Subcutaneous preadipocyte (primary cell): ENCODE measurements at places on chromosomes 5 and 9. TPM values are rescaled to one million over a fixed set of nuclear protein-coding genes. Genes with fewer than 3 reads are reported as not detected.

The C9orf50 gene
- not detected in 2 replicates for total RNA-seq

The LOX gene
- total RNA-seq: 26.4 and 45.9 TPM in 2 replicates

The ERMP1 gene
- 10.3 and 13.9 TPM in 2 replicates for total RNA-seq

The GZMA gene
- not detected in 2 replicates for total RNA-seq

The PCDHGB2 gene
- 1.1 and 2.0 TPM in 2 replicates for total RNA-seq

The PLAC8L1 gene
- 0.20 TPM in 1 of 2 replicates, not detected in the other for total RNA-seq

The FST gene
- total RNA-seq: 31.6 and 91.1 TPM in 2 replicates

The TRAF1 gene
- total RNA-seq: 2.2 and 2.9 TPM in 2 replicates

The INVS gene
- 19.8 and 29.1 TPM in 2 replicates for total RNA-seq

The PPP2R2B gene
- total RNA-seq: not detected in 2 replicates

The ARSI gene
- total RNA-seq: 2.0 and 2.2 TPM in 2 replicates

The MAP1B gene
- total RNA-seq: 137 and 225 TPM in 2 replicates

The FAM169A gene
- total RNA-seq: under 0.01 and 0.20 TPM in 2 replicates

The LCN15 gene
- not detected in 2 replicates for total RNA-seq

The TAF11L10 gene
- not detected in 2 replicates for total RNA-seq

The IRX1 gene
- 9.0 and 9.6 TPM in 2 replicates for total RNA-seq

The PCDHA7 gene
- under 0.01 and 0.37 TPM in 2 replicates for total RNA-seq

The TAS2R1 gene
- not detected in 2 replicates for total RNA-seq

The TAF11L8 gene
- total RNA-seq: not detected in 2 replicates

The INSL4 gene
- total RNA-seq: not detected in 2 replicates

The FREM1 gene
- 0.37 and 0.39 TPM in 2 replicates for total RNA-seq

The CHSY3 gene
- total RNA-seq: 2.6 and 8.8 TPM in 2 replicates

The SNAPC3 gene
- 26.8 and 33.8 TPM in 2 replicates for total RNA-seq

The AK8 gene
- 0.73 and 0.78 TPM in 2 replicates for total RNA-seq

The PAX5 gene
- not detected in 2 replicates for total RNA-seq

The OGN gene
- total RNA-seq: 0.39 and 4.0 TPM in 2 replicates

The MRNIP gene
- 11.1 and 11.4 TPM in 2 replicates for total RNA-seq

The WNT8A gene
- total RNA-seq: not detected in 2 replicates

The THBS4 gene
- 0.37 and 0.59 TPM in 2 replicates for total RNA-seq

The OXCT1 gene
- 29.0 and 40.3 TPM in 2 replicates for total RNA-seq

The PCDHGA1 gene
- total RNA-seq: 0.37 and 0.59 TPM in 2 replicates

The KIF27 gene
- total RNA-seq: 2.2 and 3.1 TPM in 2 replicates

The STPG3 gene
- total RNA-seq: not detected in 2 replicates

The CDKN2AIPNL gene
- 37.1 and 43.4 TPM in 2 replicates for total RNA-seq

The DMRT3 gene
- not detected in 2 replicates for total RNA-seq

The MED10 gene
- 5.9 and 6.8 TPM in 2 replicates for total RNA-seq

The C1QTNF2 gene
- total RNA-seq: under 0.01 TPM in 2 replicates
